Stimulated activated CD8-positive, alpha-beta memory T cell treated with anti-CD3 and anti-CD28 coated beads, Interleukin-2, amount 100 ng/mL, for 1 hour (primary cell): ENCODE measurements at places on chromosomes 3 and 15.

DNA sequence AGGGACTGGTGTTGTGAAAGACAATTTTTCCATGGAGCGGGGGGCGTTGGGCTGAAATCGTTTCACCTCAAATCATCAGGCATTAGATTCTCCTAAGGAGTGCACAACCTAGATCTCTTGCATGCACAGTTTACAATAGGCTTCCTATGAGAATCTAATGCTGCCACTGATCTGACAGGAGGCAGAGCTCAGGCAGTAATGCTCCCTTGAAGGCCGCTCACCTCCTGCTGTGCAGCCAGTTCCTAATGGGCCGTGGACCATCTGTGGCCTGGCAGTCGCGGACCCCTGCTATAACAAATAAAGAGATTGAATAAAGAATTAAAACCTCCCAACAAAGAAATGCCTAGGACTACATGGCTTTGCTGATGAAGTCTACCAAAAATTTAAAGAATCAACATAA lies 25.3 kb upstream of the ANKRD28 start:
- DNase-seq = no peak

- no peak for DNase-seq
Measured at GRCh38 chr15:78000927-78001249, 76.6 kb downstream of the TBC1D2B start.

DNA sequence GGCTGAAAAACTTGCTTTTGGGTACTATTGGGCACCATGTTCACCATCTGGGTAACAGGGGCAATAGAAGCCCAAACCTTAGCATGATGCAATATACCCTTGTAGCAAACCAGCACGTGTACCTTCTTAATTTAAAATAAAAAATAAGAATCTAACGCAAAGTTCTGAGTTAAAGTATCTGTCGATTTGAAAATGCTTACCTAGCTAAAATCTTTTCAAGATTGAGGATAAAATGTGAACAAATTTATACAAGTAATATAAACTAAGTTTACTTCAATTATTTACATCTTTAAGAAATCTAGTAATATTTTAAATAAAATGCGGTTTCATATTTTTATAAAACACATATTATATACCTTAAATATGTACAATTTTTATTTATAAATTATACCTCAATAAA lies 38.1 kb upstream of the IGF2BP2 start:
- DNase-seq = no peak

GRCh38 chr3:33004961-33005360 lies 53.5 kb downstream of the CCR4 start:
- DNase-seq = no peak

DNA sequence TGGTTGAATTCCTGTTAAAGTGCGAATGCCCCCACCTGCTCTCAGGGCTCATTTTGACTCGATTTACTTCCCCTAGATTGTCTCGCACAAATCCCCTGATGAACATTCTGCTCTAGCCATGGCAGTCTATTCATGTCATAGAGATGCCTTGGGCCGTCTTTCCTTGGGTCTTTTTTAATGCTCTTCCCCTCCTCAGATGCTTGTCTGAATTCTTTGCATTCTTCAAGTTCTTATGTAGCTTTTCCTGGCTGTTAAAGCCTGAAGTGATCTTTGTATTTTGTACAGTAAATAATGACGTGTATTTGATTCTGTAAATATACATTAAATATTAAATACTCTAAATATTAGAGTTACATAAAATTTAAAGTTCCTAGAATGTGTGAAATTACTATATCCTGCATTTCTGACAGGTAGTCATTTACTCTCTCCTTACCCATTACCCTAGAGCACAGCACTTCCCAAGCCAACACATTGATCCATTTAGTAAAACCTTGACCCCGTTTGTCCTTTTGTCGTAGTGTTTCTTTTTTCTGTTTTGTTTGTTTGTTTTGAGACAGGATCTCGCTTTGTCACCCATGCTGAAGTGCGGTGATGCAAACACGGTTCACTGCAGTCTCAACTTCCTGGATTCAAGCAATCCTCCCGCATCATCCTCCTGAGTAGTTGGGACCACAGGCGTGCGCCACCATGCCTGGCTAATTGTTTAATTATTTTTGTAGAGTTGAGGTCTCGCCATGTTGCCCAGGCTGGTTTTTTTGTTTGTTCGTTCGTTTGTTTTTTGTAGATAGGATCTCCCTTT lies 47.9 kb downstream of the YEATS2 start:
- DNase-seq = no peak
